Liver (tissue), 10 donors: ENCODE measurements at places on chromosomes 3 and 15.

- no peaks in the 10 kb centered on the region for H3K36me3 ChIP-seq
- H3K4me3 ChIP-seq, result peak overlapping the region; percentile 87
- H3K4me1 ChIP-seq, result peaks cover 3% of the 10 kb centered on the region
- H3K27me3 ChIP-seq, result no peaks in the 10 kb centered on the region
- no peak for DNase-seq
These were observed 715 bp upstream of the SCAPER start for GRCh38 chr15:76905855-76906254.

- no peaks in the 10 kb centered on the region for H3K36me3 ChIP-seq
- no peaks in the 10 kb centered on the region for H3K27me3 ChIP-seq
- H3K27ac ChIP-seq, result peak overlapping the region; percentile 42
- H3K4me1 ChIP-seq, result no peaks in the 10 kb centered on the region
These were observed 679 bp downstream of the IQGAP1 start for GRCh38 chr15:90388462-90389380.

DNA sequence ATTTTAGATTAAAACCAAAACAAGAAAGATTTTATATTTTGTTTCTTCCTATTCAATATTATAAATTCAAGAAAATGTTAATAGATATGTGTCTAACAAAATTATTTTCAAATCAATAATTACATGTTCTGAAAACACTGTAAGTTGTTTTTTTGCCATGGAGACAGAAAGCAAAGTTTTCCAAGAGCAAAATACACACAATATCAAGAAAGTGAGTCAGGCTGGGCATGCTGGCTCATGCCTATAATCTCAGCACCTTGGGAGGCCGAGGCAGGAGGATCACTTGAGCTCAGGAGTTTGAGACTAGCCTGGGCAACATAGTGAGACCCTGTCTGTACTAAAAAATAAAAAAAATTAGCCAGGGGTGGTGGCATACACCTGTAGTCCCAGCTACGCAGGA, 71.7 kb downstream of the TTC23 start:
- H3K4me1 ChIP-seq, result no peaks in the 10 kb centered on the region
- peaks cover 2% of the 10 kb centered on the region for H3K36me3 ChIP-seq
- no peaks in the 10 kb centered on the region for H3K27me3 ChIP-seq
- H3K27ac ChIP-seq, result no peak overlapping the region
- no peak for DNase-seq

DNA sequence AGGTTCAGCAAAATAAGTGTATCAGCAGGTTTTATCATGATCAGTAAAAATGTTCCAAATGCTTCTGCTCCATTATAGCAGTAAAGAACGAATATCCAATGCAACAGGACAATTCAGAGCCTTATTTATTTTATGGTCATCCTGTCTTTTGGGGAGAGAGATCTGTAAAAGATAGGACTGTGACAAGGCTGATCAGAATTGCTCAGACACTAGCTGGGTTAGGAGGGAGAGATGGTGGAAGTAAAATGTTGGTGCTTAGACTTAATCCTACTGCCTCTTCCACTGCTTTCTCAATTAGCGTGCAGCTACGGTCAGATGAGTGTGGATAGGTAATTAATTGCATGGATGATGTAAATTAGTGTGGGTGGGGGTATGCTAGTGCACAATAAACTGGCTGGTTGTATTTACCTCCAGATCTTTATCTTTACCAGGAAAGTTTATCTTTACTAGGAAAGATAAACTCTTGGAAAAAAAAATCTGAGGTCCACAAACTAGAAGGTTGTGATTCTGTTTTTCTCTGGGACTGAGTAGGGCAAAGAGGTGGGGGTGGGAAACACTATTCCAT, 2.2 kb downstream of the EID1 start:
- H3K4me1 ChIP-seq, result no peaks in the 10 kb centered on the region
- no peak overlapping the region for H3K4me3 ChIP-seq
- DNase-seq, result no peak
- H3K36me3 ChIP-seq, result no peaks in the 10 kb centered on the region
- H3K27ac ChIP-seq, result no peak overlapping the region

DNA sequence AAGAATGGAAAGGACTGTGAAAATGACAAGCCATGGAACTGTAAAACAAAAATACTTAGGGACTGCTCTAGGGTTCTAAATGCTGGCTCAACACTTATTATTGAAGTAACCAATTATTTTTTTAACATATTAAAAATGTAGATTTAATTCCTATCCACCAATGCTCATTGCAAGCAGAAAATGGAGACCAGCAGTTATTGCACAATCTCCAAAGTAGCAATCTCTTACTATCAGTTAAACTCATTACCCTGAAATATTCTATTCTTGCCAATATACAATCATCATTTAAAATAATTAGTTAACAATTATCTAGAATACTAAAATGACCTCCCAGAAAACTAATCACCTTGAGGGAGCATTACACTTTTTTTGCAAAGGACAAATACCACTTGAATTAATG, 499.8 kb downstream of the NAALADL2 start:
- H3K27me3 ChIP-seq, result no peaks in the 10 kb centered on the region
- no peaks in the 10 kb centered on the region for H3K4me1 ChIP-seq
- no peak for DNase-seq
- H3K4me3 ChIP-seq, result no peak overlapping the region
- no peak overlapping the region for H3K27ac ChIP-seq
- no peaks in the 10 kb centered on the region for H3K36me3 ChIP-seq

DNA sequence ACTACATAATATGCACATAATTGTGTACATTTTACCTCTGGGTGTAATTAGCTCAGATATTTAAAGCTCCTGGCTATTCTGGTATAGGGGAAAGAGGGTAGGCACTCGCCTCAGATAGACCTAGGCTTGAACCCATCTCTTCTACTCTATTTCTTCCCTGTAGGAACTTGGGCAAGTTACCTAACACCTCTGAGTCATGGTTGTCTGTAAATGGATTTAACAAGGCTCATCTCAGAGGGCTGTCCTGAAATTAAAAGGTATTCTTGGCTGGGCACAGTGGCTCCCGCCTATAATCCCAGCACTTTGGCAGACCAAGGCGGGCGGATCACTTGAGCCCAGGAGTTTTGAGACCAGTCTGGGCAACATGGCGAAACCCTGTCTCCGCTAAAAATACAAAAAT, 30.7 kb downstream of the NANOGP8 start:
- DNase-seq, result no peak
- H3K27me3 ChIP-seq, result no peaks in the 10 kb centered on the region
- H3K4me3 ChIP-seq, result no peak overlapping the region
- no peak overlapping the region for H3K27ac ChIP-seq

- H3K4me3 ChIP-seq, result no peak overlapping the region
- H3K4me1 ChIP-seq, result no peaks in the 10 kb centered on the region
- no peak for DNase-seq
- no peak overlapping the region for H3K27ac ChIP-seq
- H3K36me3 ChIP-seq, result peaks cover 61% of the 10 kb centered on the region
These were observed 20.7 kb downstream of the RPN1 start for GRCh38 chr3:128629936-128630335.

- H3K27ac ChIP-seq, result peak overlapping the region; percentile 56
- no peaks in the 10 kb centered on the region for H3K27me3 ChIP-seq
- DNase-seq, result no peak
- H3K4me1 ChIP-seq, result peaks cover 58% of the 10 kb centered on the region
- H3K4me3 ChIP-seq, result no peak overlapping the region
These were observed 454 bp downstream of the C15orf62 start for GRCh38 chr15:40770147-40770721.

GRCh38 chr3:194326968-194327217, 24.2 kb downstream of the CPN2 start:
- no peaks in the 10 kb centered on the region for H3K27me3 ChIP-seq
- peaks cover 18% of the 10 kb centered on the region for H3K4me1 ChIP-seq
- no peaks in the 10 kb centered on the region for H3K36me3 ChIP-seq
